Naive thymus-derived CD8-positive, alpha-beta T cell (primary cell): ENCODE measurements at places on chromosomes 1 and 21. TPM values are rescaled to one million over a fixed set of nuclear protein-coding genes. Genes with fewer than 3 reads are reported as not detected.
A peak's percentile ranks its signal among the peaks of the same experiment; 100 is the strongest.

DNA sequence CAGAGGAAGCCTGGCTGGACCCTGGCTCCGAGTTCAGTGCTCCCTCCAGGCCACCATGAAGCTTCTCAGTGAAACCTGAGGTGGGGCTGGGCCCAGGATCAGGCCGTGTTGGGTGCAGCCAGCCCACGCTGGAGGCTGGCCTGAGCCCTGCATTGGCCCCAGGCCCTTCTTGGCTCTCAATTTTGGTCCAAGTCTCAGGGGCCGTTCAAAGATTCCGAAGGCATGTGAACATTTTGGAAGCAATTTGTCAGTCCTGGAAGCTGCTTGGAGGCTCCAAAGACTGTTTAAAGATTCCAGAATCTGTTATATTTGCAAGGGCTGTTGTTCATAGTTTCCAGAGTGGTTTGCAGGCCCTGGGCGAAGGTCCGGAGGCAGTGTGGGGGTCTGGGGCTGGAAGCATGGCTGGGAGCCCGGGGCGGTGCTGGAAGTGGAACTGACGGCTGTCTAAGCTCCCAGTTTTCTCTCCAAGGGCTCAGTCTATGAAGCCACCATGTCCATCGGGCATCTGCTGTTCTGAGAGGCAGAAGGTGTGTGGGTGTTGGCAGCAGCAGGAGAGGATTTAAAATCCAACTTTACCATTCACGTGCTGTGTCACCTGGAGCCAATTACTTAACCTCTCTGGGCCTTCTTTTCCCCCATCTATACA lies 104.9 kb downstream of the EPHB2 start:
- peaks cover 14% of the 10 kb centered on the region for H3K27me3 ChIP-seq
- no peaks in the 10 kb centered on the region for H3K4me1 ChIP-seq
- H3K36me3 ChIP-seq = no peaks in the 10 kb centered on the region
- no peak overlapping the region for H3K4me3 ChIP-seq
- H3K27ac ChIP-seq = no peak overlapping the region

- peaks cover 5% of the 10 kb centered on the region for H3K36me3 ChIP-seq
- H3K4me3 ChIP-seq = no peak overlapping the region
- H3K27me3 ChIP-seq = no peaks in the 10 kb centered on the region
- peak overlapping the region; percentile 21 for H3K27ac ChIP-seq
- DNase-seq = no peak
Measured at GRCh38 chr1:31348449-31348848, 24.4 kb downstream of the FABP3 start.

DNA sequence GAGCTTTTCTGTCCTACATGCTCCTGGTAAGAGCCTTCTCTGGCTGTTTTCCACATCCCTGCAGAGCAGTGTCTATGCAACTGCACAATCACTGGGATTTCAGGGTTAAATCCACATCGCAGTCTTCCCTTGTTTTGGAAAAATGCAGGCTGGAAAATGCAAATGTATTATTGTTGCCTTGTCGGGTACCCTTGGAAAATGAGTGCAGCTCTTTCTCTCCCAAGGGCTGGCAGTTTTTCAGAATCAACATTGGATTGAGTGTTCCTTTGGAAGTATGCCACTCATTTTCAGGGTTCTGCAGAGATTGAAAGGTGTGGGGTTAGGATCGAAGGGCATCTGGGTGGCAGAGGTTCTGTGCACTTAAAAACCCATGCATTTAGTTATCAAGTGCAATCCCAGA lies 3.2 kb downstream of the NOS1AP start:
- no peaks in the 10 kb centered on the region for H3K4me1 ChIP-seq
- no peak overlapping the region for H3K27ac ChIP-seq
- H3K36me3 ChIP-seq = no peaks in the 10 kb centered on the region
- H3K27me3 ChIP-seq = peaks cover 37% of the 10 kb centered on the region
- H3K4me3 ChIP-seq = no peak overlapping the region

DNA sequence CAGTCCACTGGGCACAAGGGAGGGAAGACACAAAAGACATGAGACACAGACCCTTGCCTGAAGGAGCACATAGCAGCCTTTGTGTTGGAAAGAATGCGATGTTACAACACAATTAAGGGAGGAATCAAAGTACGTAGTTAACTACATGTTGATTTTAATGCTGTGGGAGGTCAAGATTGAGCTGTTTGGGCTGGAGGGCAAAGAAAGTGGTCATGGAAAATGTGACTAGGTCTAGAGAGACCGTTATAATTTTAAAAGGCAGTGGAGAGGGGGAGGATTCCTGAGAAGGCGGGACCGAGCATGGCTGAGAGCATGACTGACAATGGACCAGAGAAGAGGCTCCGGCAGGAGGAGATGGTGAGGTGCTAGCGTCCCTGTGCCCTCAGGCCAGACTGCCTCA lies 111.8 kb upstream of the ATP1A1 start:
- H3K27me3 ChIP-seq = no peaks in the 10 kb centered on the region
- no peaks in the 10 kb centered on the region for H3K36me3 ChIP-seq
- peaks cover 22% of the 10 kb centered on the region for H3K4me1 ChIP-seq
- DNase-seq = no peak
- no peak overlapping the region for H3K4me3 ChIP-seq

Gene FCRL1
- total RNA-seq = 14.0 TPM

GRCh38 chr21:45499970-45500577 lies 42.2 kb downstream of the SLC19A1 start:
- DNase-seq = no peak
- no peak overlapping the region for H3K4me3 ChIP-seq
- peak overlapping the region; percentile 81 for H3K27ac ChIP-seq
- peaks cover 2% of the 10 kb centered on the region for H3K36me3 ChIP-seq
- H3K4me1 ChIP-seq = no peaks in the 10 kb centered on the region

Gene ARHGEF16
- total RNA-seq = not detected

DNA sequence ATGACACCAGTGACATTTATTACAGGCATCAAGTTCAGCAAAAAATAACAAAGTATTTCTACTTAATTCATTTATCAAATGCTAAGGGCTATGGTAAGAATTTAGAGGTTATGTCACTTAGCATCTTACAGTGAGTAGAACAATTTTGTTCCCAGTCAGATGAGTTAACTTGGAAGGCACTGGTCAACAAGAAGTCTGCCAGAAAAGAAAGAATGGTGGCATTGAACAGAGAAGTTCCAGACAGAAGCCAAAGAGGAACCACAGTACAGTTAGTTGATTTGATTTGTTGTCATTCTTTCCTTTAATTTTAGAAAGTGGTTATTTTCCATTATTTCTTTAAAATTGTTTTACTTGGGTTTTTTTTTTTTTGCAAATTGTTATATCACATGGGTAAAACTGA lies 232.2 kb upstream of the PKN2 start:
- no peak overlapping the region for H3K27ac ChIP-seq
- H3K27me3 ChIP-seq = no peaks in the 10 kb centered on the region
- no peaks in the 10 kb centered on the region for H3K4me1 ChIP-seq
- DNase-seq = no peak

DNA sequence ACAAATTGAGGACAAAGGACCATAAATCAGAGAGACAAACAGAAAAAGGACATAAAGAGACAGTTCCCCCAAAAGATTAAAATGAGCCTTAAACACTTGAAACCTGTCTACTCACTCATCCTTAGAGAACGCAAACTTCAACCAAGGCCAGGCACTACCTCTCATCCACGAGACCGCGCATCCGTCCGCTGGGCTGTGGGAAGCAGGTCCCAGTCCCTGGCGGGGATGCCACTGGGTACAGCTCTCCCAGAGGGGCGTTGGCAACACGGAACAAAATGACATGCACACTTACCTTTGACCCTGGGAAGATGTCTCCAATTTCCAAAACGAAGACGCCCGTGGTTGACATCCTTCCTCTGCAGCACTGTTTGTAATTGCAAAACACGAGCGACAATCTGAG lies 16.5 kb upstream of the ADARB1 start:
- no peak overlapping the region for H3K4me3 ChIP-seq
- peaks cover 14% of the 10 kb centered on the region for H3K27me3 ChIP-seq
- H3K36me3 ChIP-seq = no peaks in the 10 kb centered on the region

Gene PRKCZ
- 33.9 TPM for total RNA-seq

DNA sequence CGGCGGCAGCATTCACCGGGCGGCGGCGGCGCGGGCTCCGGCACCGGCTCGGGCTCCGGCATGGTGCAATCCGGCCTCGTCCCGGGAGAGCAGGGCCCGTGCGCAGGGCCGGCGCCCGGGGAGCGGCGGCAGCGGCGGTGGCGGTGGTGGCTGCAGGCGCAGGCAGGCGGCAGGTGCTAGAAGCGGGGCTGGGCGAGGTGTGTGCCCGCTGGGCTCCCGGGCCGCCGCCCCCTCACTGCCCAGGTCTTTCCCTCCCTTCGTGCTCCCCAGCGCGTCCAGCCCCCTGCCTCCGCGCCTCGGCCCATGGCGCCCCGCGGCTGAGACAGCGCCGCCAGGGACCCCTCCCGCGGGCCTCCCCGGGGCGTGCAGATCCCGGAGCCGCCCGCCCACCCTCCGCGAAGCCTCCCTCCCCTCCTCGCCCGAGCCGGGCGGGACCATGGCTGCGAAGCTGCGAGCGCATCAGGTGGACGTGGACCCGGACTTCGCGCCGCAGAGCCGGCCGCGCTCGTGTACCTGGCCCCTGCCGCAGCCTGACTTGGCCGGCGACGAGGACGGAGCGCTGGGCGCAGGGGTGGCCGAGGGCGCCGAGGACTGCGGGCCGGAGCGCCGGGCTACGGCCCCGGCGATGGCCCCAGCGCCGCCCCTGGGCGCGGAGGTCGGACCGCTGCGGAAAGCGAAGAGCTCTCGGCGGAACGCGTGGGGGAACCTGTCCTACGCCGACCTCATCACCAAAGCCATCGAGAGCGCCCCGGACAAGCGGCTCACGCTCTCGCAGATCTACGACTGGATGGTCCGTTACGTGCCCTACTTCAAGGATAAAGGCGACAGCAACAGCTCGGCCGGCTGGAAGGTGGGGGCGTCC lies 492 bp downstream of the FOXO6 start:
- H3K4me1 ChIP-seq = peaks cover 10% of the 10 kb centered on the region
- H3K27ac ChIP-seq = peak overlapping the region; percentile 15
- DNase-seq = no peak

Gene C4BPA
- total RNA-seq = not detected

DNA sequence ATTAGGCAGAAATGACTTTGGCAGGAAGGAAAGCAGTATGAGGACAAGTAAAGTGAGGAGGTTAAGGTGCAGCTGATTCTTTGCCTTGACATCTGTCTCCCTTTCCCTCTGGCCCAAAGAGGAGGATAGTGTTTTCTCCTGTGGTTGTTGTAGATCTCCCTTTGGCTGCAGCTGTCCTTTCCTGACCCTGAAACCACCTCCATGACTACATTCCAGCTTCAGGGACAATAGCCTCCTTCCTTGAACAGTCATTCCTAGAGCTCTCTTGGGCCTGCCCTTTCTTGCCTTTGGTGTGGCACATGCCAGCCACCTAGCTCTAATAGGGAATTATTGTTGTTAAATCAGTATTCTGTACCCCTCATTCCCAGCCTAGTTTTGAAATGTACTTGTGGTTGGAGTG lies 6.2 kb downstream of the ZMYM1 start:
- peaks cover 43% of the 10 kb centered on the region for H3K4me1 ChIP-seq
- no peaks in the 10 kb centered on the region for H3K27me3 ChIP-seq
- no peak for DNase-seq

DNA sequence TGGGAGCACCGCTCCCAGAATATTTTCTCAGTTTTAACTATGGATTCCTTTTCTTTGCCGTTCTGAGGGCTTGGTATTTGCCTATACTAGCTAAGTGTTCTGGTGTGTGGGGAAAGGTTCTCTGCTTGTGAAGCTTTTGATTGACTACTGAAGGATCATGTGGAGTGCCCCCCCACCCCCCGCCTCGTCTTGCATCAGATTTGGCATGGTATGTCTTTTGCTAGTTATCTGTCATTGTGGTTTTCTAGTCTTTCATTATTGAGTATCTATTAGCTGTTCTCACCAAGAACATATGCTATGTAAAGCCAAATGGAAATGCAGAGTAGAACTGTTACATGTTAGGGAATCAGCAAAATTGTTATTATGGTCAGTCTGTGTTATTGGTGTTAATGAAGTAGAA lies 58.3 kb downstream of the MACF1 start:
- no peaks in the 10 kb centered on the region for H3K27me3 ChIP-seq
- H3K36me3 ChIP-seq = no peaks in the 10 kb centered on the region
- no peak for DNase-seq
- H3K27ac ChIP-seq = peak overlapping the region; percentile 74
- H3K4me3 ChIP-seq = no peak overlapping the region
- H3K4me1 ChIP-seq = peaks cover 72% of the 10 kb centered on the region

GRCh38 chr1:95386915-95387314 lies 152.9 kb downstream of the RWDD3 start:
- no peak overlapping the region for H3K4me3 ChIP-seq
- no peak for DNase-seq
- no peak overlapping the region for H3K27ac ChIP-seq

DNA sequence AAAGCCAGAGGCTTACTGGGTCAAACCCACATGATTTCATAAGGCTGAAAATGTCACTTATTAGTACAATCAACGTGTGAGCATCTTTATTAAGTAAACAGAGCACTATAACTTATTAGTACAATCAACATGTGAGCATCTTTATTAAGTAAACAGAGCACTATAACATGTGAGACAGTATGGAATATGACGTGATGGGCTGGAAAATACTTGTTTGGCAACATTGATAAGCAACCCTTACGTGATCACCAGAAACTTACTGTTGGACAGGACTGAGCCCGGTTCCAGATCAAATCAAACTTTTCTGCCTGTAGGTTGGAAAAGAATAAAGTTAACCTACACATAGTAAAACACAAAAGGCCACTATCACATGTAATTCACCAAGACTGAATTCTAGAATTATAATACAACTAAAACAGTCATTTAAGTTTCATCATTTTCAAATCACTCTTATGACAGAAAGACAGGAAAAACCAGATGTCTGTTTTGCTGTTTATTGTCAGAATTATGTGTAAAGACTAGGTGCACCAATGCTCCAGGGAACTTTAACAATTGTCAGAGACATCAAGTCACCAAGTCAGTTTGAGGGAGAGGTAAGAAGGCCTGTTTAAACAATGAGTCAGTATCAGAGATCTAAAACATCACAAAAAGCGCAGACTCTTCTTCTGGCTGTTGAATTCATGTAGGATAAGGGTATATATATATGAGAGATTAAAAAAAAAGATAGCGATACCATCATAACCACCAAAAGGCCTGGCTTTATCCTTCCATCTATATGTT lies 15.7 kb downstream of the ATPAF1 start:
- H3K27ac ChIP-seq = no peak overlapping the region
- no peak for DNase-seq
- no peaks in the 10 kb centered on the region for H3K27me3 ChIP-seq
- no peaks in the 10 kb centered on the region for H3K4me1 ChIP-seq
- H3K36me3 ChIP-seq = peaks cover 71% of the 10 kb centered on the region

- DNase-seq = peak; percentile 70
- peaks cover 43% of the 10 kb centered on the region for H3K4me1 ChIP-seq
- peak overlapping the region; percentile 77 for H3K27ac ChIP-seq
Measured at GRCh38 chr1:206933333-206933945, 11.7 kb upstream of the FCMR start.

GRCh38 chr1:64426681-64427080 lies 43.2 kb upstream of the CACHD1 start:
- H3K36me3 ChIP-seq = peaks cover under 1% of the 10 kb centered on the region
- no peak overlapping the region for H3K27ac ChIP-seq
- H3K4me3 ChIP-seq = no peak overlapping the region
- no peaks in the 10 kb centered on the region for H3K27me3 ChIP-seq

- H3K27ac ChIP-seq = no peak overlapping the region
- no peaks in the 10 kb centered on the region for H3K27me3 ChIP-seq
- no peak for DNase-seq
- H3K4me3 ChIP-seq = no peak overlapping the region
- H3K4me1 ChIP-seq = no peaks in the 10 kb centered on the region
Measured at GRCh38 chr21:16580661-16581060, 850.9 kb downstream of the USP25 start.

Gene ACAP3
- 69.1 TPM for total RNA-seq

- peak overlapping the region; percentile 95 for H3K4me3 ChIP-seq
- peaks cover 16% of the 10 kb centered on the region for H3K27me3 ChIP-seq
- H3K27ac ChIP-seq = peak overlapping the region; percentile 94
- peak; percentile 58 for DNase-seq
Measured at GRCh38 chr1:151457911-151458801, 1.1 kb downstream of the POGZ start.
